ENCODE measurements at places on chromosomes 7 and 10.

- no peak for DNase-seq
Measured at GRCh38 chr7:30824821-30825720, 53.9 kb downstream of the MINDY4 start.

GRCh38 chr10:58278962-58279307 is 10.0 kb downstream of the CISD1 start:
- DNase-seq = no peak

DNA sequence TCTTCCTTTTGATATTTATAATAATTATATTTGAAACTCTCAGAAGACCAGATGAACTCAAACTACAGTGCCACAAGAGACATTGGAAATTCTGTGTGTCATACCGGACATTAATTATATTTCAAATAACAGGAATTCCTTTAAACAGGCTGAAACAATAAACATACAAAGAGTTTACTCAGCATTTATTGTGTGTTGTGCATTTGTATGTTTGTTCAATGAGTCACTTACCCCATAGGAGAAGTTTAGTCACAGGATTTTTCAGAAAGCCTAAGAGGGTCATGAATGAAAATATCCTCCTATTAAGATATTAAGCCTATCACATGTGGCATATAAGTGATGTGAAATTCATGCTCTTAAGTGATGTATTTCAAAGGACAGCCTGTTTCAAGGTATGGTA is 566.8 kb downstream of the CNTNAP2 start:
- no peak for DNase-seq

DNA sequence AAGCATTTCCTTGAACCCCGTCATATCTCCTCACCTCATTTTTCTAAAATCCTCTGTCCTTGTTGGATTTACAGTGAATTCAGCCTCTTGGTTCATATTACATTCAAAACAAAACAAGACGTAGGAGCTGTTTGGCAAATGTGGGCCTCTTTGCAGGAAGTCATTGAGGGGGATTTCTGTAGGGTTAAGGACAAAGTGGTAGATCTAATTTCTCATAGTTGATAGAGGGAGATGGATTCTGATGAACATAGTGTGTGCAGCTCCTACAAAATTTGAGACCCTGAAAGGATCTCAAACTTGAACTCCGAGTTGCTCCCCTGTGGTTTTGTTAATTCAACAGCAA is 682 bp downstream of the TBXAS1 start:
- no peak for DNase-seq

DNA sequence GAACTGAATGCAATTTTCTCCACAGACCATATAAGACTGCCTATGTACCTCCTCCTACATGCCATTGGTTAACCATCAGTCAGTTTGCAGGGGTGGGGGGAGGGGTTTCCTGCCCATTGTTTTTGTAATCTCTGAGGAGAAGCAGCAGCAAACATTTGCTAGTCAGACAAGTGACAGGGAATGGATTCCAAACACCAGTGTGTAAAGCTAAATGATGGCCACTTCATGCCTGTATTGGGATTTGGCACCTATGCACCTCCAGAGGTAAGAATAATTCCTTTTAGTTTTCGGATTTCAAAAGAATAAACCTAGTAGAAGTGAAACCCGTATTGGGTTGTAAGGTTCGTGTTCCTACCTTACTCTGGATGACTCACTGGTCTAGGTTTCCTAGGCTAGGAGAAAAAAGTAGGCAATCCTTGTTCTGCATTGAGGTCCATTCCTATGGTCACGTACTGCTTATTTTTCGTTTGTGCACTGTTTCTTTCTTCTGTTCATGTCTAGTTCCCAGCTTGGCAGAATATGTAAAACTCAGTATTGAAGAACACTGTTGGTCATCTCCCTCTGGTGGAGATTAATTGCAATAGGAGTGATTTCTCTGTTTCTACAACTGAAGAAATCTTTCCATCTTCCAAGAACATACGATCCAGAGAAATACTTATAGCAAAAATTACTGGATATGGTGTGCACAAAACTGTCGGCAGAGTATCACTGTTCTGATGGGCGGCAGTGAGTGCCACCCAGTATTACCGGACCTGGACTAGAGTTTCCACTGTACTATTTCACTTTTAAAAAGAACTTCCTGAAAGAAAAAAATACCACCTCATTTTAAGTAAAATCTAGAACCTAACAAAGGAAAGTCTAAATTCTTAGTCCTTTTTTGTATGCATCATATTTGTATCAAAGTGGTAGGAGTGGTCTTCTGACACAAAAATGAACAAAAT is at the start of gene AKR1C3:
AKR1C3 (plus strand) TSS at position 150 of the 941 bp plus-strand sequence; CDS start at position 181, 31 bp downstream.
- no peak for DNase-seq

- no peak for DNase-seq
Measured at GRCh38 chr7:154676422-154677073, 326.4 kb downstream of the PAXIP1 start.

DNA sequence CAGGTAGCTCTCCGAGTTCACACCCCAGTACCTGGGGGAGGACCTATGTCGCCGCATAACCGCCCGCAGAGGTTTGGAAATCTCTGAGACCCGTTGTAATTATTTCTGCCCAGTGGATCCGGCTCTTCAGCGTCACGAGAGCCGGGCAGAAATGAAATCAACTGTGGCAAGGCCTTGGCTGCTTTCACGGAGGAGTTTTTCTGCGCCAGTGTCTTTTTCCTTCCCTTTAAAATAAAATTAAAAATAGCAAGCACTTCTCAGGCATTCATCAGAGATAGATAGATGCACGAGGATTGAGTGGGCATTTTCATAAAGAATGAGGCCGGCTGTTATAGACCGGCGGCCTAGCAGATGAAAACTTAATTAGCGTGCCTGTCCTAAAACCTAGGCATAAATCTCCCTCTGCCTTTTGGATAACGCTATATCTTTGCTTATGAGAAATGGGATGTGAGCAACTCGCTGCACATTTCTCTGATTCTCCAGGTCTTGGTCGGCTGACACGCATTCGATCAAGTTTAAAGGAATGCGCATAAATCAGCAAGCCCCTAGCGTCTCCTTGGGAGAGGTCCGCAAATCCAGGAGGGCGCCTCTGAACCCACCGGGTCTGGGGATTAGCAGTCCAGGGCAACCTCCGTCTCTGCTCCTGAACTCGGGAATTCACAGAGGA is 6.4 kb downstream of the HOXA13 start:
- no peak for DNase-seq

- DNase-seq = no peak
Measured at GRCh38 chr10:93074147-93074596, 479 bp downstream of the CYP26A1 start.

- no peak for DNase-seq
Measured at GRCh38 chr7:35908331-35909216, 107.7 kb downstream of the SEPTIN7 start.

- DNase-seq = no peak
Measured at GRCh38 chr7:135757719-135758411, 9.3 kb upstream of the FAM180A start.

DNA sequence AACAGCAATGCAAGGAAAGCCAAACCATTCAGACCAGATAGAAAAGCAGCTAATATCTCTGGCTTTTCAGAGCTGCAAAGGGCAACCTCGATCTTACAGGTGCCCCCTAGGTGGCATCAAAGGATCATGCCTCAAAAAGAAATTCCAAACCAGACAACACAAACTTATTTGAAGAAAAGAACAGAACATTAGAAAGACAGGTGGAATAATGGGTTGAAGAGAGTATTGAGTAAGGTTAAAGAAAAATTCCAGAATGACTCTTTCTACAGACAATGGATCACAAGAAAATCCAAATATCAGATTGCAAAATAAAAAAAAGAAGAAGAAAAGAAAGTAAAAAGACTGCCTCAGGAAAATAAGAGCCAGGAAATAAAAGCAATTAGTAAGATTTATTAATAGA is 213.7 kb downstream of the ELMO1 start:
- DNase-seq = no peak

GRCh38 chr7:46933596-46933995 is 648.3 kb downstream of the TNS3 start:
- DNase-seq = no peak

DNA sequence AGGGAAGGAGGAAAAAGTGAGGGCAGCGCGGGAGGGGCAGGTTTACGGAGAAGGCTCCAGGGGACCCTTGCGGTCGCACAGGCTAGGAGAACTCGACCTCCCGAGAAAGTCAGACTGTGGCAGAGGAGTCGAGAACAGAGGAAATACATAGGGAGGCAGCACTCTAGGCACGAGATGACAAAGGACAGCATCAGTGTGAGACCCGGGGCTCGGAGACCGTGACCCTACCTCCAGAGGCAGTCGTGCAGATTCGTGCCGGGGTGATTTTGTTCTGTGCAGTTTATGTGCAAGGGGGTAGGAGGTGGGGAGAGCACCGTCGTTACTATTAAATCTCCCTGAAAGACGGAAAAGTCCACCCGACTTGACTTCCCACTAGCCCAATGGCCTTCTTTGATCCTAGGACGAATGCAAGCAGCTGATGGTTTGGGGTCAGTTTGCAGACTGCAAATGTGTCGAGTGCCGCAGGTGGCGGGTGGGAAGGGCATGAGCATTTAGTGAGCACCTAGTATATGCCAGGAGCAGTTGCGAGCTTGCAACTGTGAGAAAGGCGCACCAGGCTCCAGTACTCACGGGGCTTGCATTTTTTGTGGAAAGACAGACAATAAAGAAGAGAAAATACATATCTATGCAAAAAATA is 674 bp upstream of the OSBPL3 start:
- peak; percentile 66 for DNase-seq

DNA sequence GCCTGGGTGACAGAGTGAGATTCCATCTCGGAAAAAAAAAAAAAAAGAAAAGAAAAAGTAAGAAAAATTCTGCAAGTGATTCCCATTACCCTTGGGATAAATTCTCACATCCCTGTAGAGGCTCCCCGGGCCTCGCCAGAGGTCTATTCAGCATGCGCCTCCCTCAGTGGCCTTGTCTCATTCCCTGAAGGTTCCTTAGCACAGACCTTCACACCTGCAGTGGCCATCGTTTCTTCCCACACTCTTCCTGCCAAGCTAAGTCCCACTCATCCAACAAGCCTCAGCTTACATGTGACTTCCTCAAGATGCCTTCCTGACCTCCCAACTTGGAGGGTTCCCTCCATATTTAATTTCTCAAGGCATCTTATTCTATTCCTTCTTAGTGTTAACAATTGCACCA is 20.9 kb upstream of the BAG3 start:
- DNase-seq = no peak

DNA sequence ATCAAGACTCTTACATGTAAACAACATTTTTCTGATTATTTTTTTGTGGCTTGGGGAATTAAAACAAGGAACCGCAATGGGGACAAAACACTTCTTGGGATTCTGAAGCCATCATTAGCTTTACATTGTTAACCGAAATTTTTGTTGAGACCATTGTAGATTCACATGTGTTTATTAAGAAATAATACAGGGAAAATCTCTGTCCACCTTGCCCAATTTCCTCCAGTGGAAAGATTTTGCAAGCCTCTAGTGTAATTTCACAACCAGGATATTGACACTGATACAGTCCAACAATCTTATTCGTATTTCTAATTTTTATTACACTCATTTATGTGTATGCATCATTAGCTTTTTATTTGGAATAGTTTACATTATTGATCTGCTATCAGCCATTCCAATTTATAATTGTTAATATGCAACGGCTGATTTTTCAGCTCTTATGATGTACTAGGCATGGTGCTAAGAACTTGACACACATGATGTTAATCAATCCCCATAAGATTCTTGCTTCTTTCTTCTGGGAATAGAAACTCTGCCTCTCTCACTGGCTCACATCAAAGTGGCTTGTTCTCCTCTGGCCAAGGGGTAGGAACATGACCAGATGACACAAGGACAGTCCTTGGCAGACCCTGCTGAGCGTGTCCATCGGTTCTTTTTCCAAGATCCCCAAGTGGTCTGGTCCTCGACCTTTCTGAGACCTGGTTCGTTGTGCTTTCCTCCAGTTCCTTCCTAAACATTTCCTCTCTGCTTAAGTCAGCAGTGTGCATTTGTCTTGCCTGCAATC is 137.6 kb downstream of the ADAM12 start:
- no peak for DNase-seq

Data from activated CD4-positive, alpha-beta T cell treated with anti-CD3 and anti-CD28 coated beads for 48 hours (primary cell).